Pancreas (tissue), 10 donors: ENCODE measurements at places on chromosomes 16 and 17. TPM values are rescaled to one million over a fixed set of nuclear protein-coding genes. Genes with fewer than 3 reads are reported as not detected.

Gene LRRC36
- total RNA-seq: 1.8 TPM

- DNase-seq: no peak
Measured at GRCh38 chr17:81502471-81503017, 10.1 kb downstream of the ACTG1 start.

Gene FBF1
- 2.4 TPM for total RNA-seq

Gene KRTAP9-4
- total RNA-seq: not detected

GRCh38 chr17:67025216-67025792 is 19.1 kb upstream of the CACNG1 start:
- DNase-seq: no peak

DNA sequence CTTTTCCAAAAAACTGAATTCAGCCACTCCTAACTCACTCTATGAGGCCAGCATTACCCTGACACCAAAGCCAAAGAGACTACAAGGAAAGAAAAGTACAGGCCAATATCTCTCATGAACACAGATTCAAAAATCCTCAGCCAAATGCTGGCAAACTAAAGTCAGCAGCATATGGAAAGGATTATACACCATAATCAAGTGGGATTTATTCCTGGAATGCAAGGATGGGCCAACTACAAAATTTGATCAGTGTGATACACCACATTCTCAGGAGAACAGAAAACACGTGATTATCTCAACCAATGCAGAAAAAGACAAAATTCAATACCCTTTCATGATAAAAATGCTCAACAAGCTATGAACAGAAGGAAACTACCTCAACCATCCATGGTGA is 7.7 kb upstream of the AATK start:
- no peak for DNase-seq

DNA sequence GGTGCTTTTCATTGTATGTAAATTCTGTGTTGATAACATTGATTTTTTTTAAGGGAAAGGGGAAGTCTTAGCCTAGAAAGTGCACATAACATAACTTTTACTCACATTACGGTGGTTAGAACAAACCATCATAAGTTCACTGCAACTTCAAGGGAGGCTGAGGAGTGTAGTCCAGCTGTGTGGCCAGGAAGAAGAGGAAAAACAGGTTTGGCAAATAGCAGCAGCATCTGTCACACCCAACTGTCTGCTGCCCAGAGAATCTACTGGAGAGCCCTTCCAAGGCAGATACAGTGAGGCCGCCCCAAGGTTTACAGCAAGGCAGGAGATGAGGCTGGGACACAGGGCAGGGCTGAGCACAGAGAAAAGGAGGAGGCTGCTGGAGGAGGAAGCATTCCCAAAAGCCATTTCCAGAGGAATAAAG is 60.6 kb downstream of the AIPL1 start:
- no peak for DNase-seq

DNA sequence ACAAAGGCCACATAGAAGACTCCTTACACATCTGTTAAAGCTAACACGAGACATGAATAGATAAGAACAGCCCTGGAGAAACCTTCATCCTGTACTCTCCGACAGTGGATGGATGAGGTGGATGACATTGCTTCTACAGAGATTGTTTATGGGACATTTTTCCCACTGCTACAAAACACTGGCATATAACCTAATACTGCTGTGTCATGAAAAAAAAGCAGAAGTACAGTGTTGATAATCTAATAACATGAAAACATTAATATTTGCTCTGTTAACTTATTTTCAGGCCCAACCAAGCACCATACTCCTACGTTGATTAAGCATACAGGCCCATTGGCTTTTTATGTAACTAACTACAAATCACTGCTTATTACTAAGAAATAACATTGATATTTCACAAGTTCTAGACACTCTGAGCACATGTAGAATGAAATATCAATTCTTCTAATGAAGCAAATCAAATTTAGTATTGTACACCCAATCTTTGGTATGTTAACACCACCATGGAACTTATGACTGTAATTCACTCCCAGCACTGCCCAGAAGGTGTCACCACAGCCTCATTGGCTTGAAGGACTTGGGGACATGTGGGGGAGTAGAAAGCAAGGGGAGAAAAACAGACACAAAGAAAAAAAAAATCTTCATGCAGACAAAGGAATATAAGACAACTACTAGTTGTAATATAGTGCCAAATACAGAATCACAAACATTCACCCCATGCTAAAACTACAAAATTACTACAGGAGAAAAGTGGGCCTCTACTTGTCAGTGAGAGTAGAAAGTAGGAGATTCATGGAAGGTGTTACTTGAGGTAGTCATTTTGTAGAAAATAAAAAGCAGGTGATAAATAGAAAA is 330.0 kb upstream of the PMFBP1 start:
- no peak for DNase-seq
